ENCODE measurements at places on chromosomes 12 and 14. TPM values are rescaled to one million over a fixed set of nuclear protein-coding genes. Genes with fewer than 3 reads are reported as not detected.

The RBMS2 gene
- 259 TPM for total RNA-seq

The LMNTD1 gene
- 3.5 TPM for total RNA-seq

DNA sequence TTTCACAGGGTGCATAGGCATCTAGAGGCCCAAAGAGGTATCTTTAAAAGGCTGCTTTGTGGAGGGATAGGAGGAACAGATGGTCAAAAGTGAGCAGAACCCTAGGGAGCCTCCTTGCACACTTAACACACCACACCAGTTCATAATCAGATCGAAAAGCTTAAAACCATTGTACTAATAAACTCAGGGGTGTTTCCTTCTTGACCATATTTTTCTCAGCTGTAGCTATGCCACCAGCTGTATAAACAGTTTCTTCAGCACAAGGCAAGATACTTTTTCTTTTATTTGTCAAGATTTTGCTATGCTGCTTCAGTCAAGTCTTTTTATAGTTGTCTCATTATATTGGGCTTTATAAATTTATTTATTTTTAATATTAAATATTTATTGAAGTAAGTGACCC, 88.7 kb downstream of the RIC8B start:
- no peak for DNase-seq

DNA sequence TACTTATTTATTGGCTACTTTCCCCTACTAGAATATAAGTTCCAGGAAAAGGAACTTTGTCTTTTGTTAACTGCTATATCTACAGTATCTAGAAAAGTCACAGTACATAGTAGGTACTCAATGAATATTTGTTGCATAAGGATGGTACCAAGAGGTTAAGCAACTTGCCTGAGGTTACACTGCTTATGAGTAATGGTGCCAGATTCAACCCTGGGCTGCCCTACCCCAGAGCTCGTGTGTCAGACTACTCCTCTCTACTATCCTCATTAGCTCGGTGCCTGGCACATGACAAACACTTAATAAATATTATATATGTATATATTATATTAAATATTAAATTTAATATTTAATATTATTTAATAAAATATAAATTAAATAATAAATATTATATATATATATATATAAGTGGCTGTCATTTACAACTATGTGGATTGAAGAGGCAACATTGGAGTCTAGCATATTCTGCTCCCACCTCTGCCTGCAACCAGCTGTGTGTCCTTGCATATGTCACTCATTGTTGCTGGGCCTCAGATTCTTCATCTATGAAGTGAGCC, 25.4 kb downstream of the UTP20 start:
- DNase-seq: no peak

Data from prostate gland (tissue), 2 donors.